ENCODE measurements at places on chromosomes 12 and 14.

DNA sequence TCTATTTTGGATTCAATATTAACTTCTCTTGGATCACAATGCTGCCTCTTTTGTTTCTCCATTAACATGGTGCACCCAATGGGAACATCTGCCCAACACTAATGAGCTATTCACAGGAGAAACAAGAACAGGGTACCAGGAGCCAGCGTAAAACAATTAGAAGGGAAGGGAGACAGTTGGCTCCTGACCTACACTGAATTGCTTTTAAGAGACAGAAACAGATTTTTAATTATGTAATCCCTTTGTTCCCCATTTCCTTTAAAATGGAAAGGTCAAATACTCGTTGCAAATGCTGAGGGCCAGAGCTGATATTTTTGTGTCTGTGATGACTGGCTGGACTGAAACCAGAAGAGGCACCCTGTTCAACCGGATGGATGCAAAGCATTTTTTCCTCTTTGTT lies 108.3 kb downstream of the SEC23A start:
- no peak for DNase-seq

DNA sequence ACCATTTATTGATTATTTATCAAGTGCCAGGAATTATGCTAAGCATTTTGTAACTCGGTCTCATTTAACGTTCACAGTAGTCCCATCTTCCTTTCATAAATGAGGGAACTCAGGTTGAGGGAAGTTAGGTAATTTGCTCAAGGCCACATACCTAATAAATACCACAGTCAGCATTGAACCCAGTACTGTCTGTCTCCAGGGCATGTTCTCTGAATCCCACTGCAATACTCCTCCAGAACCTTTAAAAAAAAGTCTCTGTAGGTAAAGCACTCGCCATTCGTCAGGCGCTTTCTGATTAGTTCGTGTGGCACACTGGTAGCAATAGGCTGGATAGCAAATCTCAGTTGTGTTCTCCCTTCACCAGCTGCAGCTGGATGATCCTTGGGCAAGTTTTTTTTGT lies 14.3 kb downstream of the SLC17A8 start:
- no peak for DNase-seq

DNA sequence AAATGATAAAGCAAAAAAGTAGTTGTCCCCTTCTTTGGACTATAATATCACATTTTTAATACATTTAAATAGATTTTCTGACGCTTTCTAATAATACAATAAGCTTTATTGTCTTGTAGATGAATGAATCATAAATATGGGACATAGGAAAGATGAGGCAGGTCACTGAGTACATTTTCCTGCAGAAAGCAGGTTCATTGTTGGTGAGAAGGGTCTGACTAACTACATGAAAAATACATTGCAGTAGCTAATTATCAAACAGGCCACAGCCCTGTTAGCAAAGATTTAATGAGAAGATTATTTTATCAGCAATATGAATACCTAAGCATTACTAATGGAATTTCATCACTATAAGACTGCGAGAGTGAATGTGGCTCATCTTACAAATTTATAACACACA lies 45.6 kb downstream of the ABCD2 start:
- no peak for DNase-seq

DNA sequence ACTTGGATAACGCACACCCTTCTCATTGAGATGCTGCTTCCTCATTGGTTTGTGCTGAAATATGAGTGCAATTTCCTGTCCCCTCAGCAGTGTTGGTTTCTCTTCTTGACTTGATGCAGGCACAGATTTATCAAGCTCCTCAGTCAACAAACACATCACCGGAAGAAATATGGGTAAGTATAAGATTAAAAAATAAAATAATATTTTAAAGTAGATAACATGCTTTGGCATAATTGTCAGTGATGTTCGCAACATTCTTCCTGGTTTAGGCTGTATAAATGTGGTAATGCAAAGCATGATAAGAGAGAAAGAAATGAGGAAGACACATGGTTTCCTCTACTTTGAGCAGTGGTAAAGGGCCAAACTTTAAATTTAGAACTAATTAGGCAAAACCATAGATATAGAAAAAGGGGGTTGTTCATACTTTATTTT lies at the start of gene GPR65:
GPR65 (plus strand) TSS at position 86 of the 432 bp plus-strand sequence. CDS start 5,713 bp downstream, outside the sequence.
- DNase-seq, result no peak

GRCh38 chr14:35558680-35559079 lies 24.7 kb downstream of the INSM2 start:
- peak; percentile 39 for DNase-seq

DNA sequence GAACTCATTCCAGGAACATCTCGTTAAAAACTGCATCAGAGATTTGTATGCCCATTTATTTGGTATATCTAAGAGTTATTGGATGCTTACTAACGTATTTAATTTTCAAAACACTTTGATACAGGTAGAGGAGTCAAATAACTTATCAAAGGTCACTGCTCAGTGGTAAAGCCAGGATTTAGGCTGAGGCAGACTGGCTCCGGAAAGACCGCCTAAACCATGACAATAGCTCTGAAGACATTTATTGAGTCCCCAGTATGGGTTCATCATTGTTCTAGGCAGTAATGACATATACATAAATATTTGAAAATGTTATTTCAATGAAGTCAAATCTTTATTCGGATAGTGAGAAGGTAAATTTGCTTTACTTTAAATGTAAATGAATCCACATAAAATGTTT lies 30.3 kb downstream of the WBP11 start:
- peak; percentile 27 for DNase-seq

Data from H7 (cell line).